ENCODE measurements at places on chromosomes 1 and 21.

DNA sequence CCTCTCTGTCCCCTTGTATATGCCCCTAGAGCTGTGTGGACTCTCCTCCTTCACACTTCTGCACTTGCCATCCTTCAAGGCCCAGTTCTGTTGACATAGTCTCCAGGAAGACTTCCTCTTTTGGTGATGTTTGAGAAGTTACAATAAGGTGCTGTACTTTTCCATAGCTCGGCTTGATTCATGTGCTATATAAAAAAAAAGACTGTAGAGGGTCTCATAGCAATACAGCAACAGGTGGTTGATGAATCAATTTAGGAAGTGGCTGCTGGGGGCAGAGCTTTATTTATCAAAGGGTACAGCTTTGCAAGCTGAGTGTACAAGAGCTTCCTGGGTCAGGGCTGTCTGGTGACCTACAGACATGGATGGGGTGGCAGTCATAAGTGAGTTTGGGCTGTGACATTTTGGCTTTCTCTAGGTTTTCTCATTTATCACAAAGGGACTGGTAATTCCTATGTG is 102.7 kb downstream of the RUNX1 start:
- DNase-seq = no peak

DNA sequence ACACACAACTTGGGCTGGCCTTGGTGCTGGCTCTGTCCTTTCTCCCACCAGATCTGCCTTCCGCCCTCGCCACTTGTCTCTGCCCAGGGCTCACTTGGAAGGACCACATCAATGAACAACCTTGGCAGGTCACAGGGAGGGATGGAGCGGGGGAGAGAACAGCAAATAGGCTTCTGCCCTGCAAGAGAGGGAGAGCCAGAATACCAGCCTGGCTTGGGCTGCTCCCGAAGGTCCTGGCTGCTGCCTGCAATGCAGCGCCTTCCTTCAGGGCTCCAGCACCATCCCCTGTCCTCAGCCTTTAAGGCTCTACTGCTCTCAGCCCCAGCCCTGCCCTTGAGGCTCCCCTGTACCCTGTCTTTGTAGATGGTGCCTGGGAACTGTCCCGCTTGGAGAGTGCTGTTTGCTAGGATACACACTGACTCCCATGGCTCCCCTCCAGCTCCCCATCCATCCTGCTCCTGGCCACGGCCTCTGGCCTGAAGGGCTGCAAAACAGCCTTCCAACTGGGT is 43.8 kb downstream of the HIVEP3 start:
- DNase-seq = no peak

DNA sequence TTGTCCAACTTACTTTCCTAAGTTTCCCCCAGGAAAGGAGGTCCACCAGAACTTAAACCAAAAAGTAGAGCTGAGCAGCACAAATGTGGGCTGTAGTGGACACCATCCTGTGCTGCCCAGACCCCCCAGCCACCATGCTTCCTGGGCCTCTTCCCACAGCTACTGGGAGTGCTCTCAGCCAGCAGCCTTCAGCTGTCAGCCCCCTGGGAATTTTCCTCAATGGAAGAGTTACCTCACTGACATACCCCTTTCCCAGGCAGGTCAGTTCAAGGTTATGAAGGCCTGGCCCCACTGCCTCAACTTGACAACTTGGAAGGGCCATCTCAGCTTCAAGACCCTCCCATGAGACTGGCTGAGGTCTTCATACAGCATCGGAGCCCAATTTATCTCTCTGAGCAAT is 47.7 kb downstream of the CDCP2 start:
- no peak for DNase-seq

GRCh38 chr1:205665201-205666045 is 14.9 kb downstream of the SLC45A3 start:
- no peak for DNase-seq

- DNase-seq = no peak
Measured at GRCh38 chr1:26721669-26722355, 26.0 kb downstream of the ARID1A start.

- DNase-seq = peak; percentile 4
Measured at GRCh38 chr21:33023574-33024200, 2.0 kb upstream of the OLIG2 start.

- no peak for DNase-seq
Measured at GRCh38 chr1:112729909-112730308, 14.8 kb upstream of the PPM1J start.

DNA sequence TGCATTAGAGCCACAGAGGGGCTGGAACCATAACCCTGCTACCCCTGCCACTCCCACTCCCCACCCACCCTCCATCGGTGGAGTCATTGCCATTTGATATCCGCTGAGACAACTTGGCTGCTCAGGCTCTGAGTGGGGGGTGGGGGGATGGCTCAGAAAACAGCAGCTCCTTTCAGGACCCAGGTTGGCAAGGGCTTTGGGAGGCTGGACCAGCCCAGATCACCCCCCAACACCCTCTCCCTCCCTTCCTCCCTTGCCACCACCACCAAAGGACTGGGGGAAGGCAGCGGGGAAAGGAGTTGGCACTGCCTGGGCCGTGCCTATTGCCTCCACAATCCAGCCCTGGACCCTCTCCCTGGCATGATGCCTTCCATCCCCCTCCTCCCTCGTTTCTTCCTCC is 1.7 kb downstream of the KCNJ10 start:
- DNase-seq = no peak

DNA sequence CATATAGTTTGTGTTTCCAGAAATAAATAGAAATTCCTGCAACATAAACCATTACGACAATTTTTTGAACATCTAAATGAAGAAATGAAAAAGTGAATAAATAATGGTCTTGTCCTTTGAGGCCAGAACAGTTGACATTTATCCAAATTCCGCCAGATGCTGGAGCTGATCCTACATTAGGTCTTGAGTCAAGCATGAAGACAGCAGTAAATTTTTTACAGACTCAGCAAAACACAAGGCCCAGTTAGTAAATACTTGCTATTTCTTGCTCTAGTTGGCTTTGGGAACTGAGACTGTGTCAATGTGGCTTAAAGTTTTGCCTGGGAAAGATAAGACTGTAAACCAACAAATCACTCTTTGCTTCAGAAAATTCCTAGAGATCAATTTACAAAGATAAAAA is 540.1 kb upstream of the RGS18 start:
- no peak for DNase-seq

DNA sequence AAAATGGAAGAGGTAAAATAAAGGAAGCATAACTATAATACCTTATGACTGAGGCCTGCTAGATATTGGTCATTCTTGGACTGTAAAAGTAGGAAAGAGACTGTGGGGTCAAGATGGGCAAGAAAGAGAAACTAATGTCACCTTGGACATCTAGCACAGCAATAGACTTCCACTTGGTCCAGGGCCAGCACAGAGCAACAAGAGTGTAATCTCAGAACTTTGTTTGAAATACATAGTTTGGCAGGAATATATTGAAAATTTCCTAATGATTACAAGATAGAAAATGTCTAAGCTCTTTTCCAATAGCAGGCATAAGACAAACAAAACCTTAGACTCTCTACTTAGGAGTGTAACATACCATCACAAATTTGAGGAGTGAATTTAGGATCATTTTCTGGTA is 4.6 kb downstream of the LRRC8C start:
- no peak for DNase-seq

- DNase-seq = no peak
Measured at GRCh38 chr1:59271561-59272260, 25.2 kb upstream of the FGGY start.

GRCh38 chr1:55309786-55310504 is 94.8 kb upstream of the USP24 start:
- DNase-seq = no peak

GRCh38 chr21:42039911-42040351 is 29.8 kb upstream of the ZBTB21 start:
- DNase-seq = no peak

- DNase-seq = no peak
Measured at GRCh38 chr1:186326009-186326408, 49.0 kb downstream of the TPR start.

DNA sequence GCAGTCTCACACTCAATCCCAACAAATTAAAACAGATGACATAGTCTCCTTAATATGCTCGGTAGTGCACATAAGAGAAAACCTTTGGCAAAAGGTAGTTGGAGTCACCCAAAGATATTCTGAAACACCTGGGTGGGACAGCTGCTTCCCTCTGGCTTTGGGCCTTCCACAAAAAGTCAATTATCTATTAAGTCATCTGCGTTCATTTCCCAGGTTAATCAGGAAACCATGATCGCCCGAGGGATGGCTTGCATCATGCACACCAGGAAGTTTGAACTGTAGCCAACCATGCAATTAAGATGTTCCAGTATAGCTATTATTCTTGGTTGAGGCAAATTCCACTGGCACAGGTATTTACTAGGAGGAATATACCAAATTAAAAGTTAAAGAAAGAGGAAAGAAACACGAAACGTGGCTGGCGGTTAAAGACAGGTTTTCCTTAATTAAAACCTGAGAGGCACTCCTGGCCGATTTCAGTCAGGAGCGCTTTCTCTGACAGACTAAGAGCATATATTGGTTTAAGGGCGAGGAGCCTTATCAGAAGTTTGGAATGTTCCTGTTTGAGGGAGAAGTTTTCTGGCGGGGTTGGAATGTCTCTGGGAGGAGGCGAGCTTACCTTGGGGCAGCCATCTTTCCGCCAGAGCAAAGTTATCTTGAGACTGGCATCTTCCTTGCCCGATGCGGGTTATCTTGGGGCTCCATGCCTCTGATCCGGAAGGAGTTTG is 19.9 kb downstream of the CLDN17 start:
- no peak for DNase-seq

- no peak for DNase-seq
Measured at GRCh38 chr1:15417059-15417934, 7.6 kb downstream of the EFHD2 start.

All from NCI-H1930 (cell line).